ENCODE measurements at places on chromosomes 7 and 10.
A peak's percentile ranks its signal among the peaks of the same experiment; 100 is the strongest.

GRCh38 chr7:66503036-66503370 is 125.7 kb upstream of the KCTD7 start:
- DNase-seq: no peak

GRCh38 chr10:44205067-44205466 is 179.8 kb downstream of the CXCL12 start:
- no peak for DNase-seq

DNA sequence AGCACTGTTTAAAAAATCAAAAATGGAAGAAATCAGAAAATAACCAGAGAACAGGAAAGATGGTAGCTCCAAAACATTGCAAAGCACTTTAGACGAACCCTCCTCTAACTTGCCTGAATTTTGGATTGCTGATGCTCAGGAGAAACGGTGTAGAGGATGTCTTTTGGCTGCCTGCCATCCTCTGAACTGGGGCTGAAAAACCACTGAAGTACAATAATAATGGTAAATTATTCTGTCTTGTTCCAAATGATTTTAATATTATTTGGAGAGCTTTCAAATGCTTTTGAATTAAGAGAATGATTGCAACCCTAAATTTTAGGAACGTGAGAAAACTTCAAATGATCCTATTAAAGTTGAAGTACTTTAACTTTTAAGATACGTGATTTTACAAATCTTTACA is 167.3 kb upstream of the SLC13A1 start:
- DNase-seq: no peak

- no peak for DNase-seq
These were observed 104.2 kb upstream of the ACBD5 start for GRCh38 chr10:27344568-27345454.

DNA sequence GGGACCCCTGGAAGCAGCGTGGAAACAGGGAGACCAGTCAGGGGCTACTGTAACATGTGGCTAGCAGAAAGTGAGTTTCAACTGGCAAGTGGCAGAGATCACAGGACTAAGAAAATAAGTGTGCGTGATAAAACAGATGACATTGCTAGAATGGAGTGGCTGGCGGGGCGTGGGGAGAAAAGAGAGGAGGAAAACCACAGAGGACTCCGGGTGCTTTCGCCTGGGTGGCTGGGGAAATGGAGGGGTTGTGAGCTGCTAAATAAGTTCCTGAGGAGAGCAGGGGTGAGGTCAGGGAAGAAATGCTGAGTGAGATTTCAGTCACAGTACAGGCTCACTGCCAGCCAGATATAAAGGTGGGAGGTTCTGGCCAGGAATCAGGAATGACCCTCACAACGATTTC is 166.9 kb downstream of the MYOF start:
- no peak for DNase-seq

- DNase-seq: no peak
These were observed 40.4 kb upstream of the SHH start for GRCh38 chr7:155852426-155853301.

DNA sequence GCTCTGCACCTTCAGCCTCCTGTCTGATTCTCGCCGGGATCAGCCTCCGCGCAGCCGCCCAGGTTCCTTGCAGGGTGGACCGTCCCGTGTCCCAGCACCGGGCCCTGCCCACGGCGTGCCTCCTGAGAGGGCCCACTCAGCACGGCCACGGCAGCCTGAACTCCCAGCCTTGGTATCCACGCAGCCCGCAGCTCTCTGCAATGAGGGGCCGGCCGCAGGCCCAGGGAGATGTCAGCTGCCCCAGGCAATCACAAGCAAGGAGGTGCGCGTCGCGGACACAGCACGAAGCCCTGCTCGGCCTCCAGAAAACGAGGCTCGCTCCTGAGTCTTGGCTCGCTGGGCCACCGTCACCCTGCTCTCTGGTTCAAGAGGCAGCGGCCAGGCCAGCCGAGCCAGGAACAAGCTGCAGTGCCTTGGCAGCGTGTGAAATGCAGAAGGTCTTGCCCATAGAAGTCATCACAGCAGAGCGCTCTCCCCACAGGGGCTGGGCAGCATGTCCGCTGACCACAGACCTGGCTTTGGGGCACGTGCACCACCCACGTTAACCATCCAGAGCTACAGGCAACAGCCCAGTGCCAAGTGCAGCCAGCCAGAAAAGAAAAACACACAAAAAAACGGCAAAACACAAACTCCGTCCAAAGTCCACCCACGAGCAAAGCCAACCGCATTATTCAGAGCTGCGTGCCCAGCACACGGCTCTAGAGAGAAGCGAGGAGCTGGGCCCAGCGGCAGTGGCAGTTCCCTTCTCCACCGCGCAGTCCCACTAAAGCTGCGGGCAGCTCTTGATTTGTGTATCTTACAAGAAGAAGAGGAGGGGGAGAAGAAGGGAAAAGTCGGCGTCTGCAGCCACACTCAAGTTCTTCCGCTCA is 13.9 kb downstream of the GPER1 start:
- no peak for DNase-seq

GRCh38 chr10:115965376-115965775 is 307.6 kb downstream of the GFRA1 start:
- no peak for DNase-seq

- no peak for DNase-seq
These were observed 1284.5 kb upstream of the AUTS2 start for GRCh38 chr7:68313806-68314205.

DNA sequence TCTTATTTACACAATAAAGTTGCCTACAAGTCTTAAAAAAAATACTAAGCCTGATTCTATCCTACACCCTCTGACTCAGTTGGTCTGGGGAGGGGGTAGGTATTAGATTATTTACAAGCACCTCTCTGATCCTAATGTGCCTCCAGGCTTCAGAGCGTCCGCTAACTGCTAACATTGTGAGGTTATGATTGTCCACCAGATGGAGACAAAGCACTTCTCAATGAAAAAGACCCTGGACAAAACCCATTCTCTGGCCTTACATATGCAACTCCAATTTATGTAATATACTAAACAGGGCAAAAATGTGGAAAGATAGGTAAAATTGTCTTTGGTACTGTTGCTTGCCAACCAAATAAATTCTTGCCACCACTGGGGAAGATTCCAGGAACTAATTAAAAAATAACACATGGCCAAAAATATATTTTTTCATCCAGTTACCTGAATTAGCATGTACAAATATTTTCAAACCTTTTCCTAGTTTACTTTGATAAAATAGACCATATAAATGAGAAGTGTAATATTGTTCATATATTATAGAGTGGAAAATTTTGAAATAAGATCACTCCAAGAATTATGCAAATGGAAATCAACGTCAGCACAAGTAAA is 92.4 kb downstream of the KIF20B start:
- DNase-seq: peak; percentile 86

DNA sequence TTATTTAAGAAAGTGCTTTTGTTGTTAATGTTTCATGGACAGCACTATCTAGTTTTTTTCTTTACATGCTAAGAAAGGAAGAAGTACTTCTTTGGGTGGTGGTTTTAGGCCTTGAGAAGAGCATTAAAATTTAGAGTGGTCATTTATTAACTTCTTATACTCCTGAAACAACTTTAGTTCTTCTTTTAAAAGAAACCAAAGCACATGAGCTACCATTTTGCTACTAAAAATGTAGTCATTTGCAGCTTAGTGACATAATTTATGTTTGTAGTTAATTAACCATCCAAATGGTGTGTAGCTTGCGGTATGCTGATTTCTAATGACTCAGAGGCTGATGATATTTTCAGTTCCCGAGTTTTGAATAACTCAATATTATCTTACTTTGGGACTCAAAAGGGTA is 207.5 kb downstream of the BBS9 start:
- DNase-seq: no peak

- no peak for DNase-seq
These were observed 42.7 kb downstream of the LRMDA start for GRCh38 chr10:75474106-75474505.

DNA sequence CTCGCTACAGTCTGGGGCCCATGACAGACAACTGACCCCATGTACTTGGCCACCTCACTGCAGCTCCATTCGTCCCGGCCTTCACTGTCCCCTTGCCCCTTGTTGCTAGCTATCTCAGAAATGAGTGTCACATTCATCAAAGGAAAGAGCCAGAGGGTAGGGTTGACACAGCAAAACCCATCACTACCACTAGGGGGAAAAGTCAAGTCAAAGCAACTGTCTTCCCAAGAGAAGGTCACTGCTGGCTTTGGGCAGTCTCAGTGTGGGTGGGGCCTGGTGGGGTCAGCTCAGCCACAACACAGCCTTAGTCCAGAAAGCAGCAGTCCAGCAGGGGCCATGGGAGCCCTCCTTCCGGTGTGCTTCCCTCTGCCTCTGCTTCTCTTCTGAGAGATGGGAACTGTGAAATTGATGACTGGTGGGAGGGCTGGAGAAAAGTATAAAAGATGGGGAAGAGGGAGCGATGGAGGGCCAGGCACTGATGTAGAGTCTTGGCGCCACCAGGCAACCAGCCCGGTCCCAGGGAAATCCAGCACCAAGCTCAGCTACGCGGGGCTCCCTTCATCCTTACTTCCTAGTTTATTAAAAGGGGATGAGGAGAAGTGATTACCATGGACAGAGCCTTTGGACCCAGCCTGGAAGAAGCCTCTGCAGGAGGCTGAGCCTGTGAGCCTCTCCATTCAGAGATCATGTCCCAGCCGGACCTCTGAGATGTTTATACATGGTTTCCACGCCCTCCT is 58.0 kb downstream of the PLXNA4 start:
- peak; percentile 17 for DNase-seq

GRCh38 chr7:39845006-39845405 is 105.0 kb upstream of the CDK13 start:
- DNase-seq: no peak

GRCh38 chr10:111716032-111716431 is 467.5 kb downstream of the GPAM start:
- DNase-seq: peak; percentile 4

DNA sequence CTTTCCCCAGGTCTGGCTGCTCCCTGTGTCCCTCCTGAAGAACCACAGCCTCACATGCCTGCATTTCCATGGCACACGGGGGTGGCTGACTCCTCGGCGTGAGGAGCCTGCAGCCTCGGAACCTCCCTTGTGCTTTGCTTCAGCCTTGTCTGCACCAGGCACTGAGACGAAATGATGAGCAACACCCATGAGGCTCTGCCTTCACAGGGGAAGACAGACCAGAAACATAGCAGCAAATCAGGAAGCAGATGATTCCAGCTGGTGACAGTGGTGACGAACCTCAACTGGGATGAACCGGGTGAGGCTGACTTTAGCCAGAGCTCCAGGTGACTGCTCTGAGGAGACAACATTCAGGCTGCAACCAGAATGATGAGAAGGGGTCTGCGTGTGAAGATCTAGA is 84.5 kb upstream of the SMNDC1 start:
- no peak for DNase-seq

- DNase-seq: no peak
These were observed 115.8 kb downstream of the FZD1 start for GRCh38 chr7:91379991-91380390.

- no peak for DNase-seq
These were observed 161.4 kb downstream of the TFEC start for GRCh38 chr7:115869190-115869589.

- no peak for DNase-seq
These were observed 167.9 kb downstream of the CUX1 start for GRCh38 chr7:101985057-101985902.

DNA sequence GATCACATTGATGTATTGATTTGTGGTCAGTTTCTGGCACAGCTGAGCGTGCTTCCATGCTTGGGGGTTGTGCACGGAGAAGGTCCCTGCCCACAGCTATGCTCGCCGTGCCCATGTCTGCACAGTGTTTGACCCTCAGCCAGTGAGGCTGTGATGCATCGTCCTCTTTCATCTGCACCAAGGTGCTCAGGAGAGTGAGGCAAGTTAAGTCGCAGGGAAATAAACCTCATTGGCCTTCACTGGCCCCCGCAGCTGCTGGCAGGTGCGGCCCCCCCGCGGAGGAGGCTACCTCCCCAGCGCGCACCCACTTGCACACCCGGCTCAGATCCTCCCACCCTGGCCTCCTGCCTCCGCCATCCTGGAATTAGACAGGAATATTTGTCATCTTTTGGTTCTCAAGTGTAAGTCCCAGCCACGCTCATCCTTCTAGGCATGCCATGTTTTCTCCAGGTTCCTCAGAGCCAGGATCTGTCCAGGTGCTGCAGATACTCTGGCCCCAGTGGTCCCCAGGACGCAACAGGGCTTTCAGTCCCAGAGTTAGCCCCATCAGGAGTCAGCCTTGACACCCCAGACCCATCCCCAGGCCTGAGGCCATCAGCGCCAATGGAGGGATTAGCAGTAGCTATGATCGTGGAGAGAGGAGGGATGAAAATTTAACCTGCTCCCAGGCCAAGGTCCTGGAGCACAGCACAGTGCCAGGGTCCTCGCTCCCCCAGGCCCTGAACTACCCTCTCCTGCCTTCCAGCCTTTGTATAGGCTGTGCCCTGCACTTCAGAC is 93.7 kb downstream of the OAT start:
- DNase-seq: no peak

- peak; percentile 82 for DNase-seq
These were observed 240.1 kb downstream of the ELMO1 start for GRCh38 chr7:37208528-37208927.

DNA sequence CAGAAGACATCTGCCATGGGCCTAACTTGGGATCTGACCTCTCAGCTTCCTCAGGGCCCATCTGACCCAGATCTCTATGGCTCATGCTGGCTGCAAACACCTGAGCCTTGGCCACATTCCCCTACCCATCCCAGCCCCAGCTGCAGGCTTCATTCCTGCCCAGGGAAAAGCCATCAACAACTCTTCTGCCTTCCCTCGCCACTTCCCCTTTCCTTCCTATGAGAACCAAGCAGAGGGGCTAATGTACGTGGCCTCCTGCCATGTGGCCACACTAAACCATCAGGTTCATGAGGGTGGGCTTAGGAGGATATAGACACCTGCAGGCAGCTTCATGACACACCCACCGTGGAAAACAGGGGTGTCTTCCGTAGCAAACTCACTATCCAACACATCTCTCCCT is 312.2 kb downstream of the GALNT17 start:
- no peak for DNase-seq

DNA sequence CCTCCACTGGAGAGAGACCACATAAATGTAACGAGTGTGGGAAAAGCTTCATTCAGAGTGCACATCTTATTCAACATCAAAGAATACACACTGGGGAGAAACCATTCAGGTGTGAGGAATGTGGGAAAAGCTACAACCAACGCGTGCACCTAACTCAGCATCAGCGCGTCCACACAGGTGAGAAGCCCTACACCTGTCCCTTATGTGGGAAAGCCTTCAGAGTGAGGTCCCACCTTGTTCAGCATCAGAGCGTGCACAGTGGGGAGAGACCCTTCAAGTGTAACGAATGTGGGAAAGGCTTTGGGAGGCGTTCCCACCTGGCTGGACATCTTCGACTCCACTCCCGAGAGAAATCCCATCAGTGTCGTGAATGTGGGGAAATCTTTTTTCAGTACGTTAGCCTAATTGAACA is 20.6 kb downstream of the FAM200A start:
- DNase-seq: peak; percentile 25

GRCh38 chr7:69781412-69781846 is 183.2 kb downstream of the AUTS2 start:
- no peak for DNase-seq

DNA sequence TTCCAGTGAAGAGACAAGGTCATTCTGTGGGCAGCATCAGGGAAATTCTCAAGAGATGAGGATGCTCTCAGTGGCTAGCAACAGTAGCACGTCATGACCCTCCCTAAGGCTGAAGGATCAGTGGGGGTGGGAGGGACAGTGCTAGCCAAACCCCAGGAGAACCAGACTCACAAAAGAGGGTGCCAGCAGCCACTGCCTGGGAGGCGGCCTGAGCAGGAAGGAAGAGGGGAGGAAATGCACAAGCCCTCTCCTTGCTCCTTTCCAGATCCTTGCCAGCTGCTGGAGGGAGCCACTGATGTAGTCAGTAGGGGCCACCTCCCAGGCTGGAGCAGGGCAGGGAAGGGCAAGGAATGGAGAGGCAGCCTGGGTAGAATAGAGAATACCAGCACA is 302.7 kb downstream of the RPS24 start:
- no peak for DNase-seq

- DNase-seq: no peak
These were observed 4.7 kb downstream of the MUC12 start for GRCh38 chr7:100974021-100974420.

Data from OCI-M1 (cell line).